ENCODE measurements at places on chromosomes 1 and 21.
A peak's percentile ranks its signal among the peaks of the same experiment; 100 is the strongest.

GRCh38 chr21:33078907-33079582, 9.1 kb downstream of the OLIG1 start:
- no peaks in the 10 kb centered on the region for H3K36me3 ChIP-seq
- no peaks in the 10 kb centered on the region for H3K27me3 ChIP-seq
- no peak overlapping the region for H3K27ac ChIP-seq
- H3K4me1 ChIP-seq, result peaks cover 12% of the 10 kb centered on the region

- no peak within 1 kb of the TSS for H3K27ac ChIP-seq
- H3K36me3 ChIP-seq, result no peaks in the 10 kb centered on the region
- no peaks in the 10 kb centered on the region for H3K27me3 ChIP-seq
- peak; percentile 10 for DNase-seq
Observed at GRCh38 chr1:21811875-21812305, at the start of gene LDLRAD2. Gene LDLRAD2, plus strand, starts transcription at chr1:21812265. Its CDS starts 187 bp downstream, at chr1:21812452.

DNA sequence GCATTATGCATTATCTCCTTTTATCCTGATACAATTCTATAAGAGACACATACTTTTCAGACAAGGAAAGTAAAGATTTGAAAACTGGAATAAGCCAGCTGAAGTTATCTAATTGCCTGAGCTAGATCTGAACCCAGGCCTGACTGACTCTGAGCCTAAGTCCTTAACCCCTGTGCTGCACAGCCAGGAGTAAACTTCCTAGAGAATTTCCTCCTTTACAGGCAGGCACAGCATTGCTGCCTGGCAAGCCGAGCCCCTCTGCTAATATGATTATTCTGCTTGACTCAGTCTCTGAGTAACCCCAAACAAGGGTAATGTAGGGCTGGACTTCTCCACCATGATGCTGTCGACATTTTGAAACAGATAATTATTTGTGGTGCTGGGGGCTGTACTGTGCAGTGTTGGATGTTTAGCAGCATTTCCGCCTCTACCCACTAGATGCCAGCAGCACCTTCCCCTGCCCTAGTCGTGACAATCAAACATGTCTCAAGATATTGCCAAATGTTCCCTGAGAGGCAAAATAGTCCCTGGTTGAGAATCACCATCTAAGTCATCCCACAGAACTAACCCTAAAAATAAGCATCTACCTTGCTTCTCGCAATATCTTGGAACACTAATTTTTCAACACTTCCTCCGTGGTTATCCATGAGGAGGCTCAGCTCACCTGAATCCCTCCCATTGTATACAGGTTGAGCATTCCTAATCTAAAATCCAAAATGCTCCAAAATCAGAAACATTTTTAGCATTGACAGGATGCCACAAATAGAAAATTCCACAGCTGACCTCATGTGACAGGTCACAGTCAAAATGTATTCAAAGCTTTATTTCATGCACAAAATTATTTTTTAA, 18.5 kb downstream of the CAMK1G start:
- H3K36me3 ChIP-seq, result no peaks in the 10 kb centered on the region
- no peaks in the 10 kb centered on the region for H3K27me3 ChIP-seq
- no peak overlapping the region for H3K4me3 ChIP-seq
- DNase-seq, result peak; percentile 63

DNA sequence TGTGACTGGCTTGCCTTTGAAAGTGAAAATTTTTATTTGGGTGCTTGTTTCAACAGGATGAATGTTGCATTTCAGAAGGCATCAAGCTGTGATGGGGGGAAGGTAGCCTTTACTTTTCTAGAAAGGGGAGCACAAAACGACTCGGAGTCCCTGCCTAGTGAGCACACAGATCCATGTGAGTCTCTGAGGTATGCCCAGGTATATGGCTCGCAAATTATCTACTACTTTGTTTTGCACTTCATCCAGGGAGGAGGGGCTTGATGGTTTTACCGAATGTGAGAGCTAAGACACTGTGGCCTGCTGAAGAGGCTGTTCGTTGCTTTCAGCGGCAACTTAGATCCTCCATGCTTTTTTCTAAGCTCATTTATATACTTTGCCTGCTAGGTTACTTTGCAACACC, 537.7 kb upstream of the PTBP2 start:
- H3K27me3 ChIP-seq, result no peaks in the 10 kb centered on the region
- no peak overlapping the region for H3K4me3 ChIP-seq
- no peak for DNase-seq

GRCh38 chr1:44485229-44485933, 80.3 kb downstream of the RNF220 start:
- no peak overlapping the region for H3K27ac ChIP-seq
- H3K4me3 ChIP-seq, result no peak overlapping the region
- no peaks in the 10 kb centered on the region for H3K36me3 ChIP-seq
- no peaks in the 10 kb centered on the region for H3K27me3 ChIP-seq
- no peak for DNase-seq

GRCh38 chr21:42027822-42028765, 17.9 kb upstream of the ZBTB21 start:
- no peak overlapping the region for H3K4me3 ChIP-seq
- DNase-seq, result no peak
- no peaks in the 10 kb centered on the region for H3K36me3 ChIP-seq
- no peak overlapping the region for H3K27ac ChIP-seq
- H3K4me1 ChIP-seq, result peaks cover 13% of the 10 kb centered on the region

- H3K4me3 ChIP-seq, result no peak within 1 kb of the TSS
- peaks cover 6% of the 10 kb centered on the region for H3K4me1 ChIP-seq
- DNase-seq, result no peak
- no peak within 1 kb of the TSS for H3K27ac ChIP-seq
- H3K27me3 ChIP-seq, result no peaks in the 10 kb centered on the region
Observed at GRCh38 chr1:63322114-63322943, at the start of gene FOXD3. Gene FOXD3, plus strand, starts transcription at chr1:63322567. Its CDS starts 492 bp downstream, at chr1:63323059.

DNA sequence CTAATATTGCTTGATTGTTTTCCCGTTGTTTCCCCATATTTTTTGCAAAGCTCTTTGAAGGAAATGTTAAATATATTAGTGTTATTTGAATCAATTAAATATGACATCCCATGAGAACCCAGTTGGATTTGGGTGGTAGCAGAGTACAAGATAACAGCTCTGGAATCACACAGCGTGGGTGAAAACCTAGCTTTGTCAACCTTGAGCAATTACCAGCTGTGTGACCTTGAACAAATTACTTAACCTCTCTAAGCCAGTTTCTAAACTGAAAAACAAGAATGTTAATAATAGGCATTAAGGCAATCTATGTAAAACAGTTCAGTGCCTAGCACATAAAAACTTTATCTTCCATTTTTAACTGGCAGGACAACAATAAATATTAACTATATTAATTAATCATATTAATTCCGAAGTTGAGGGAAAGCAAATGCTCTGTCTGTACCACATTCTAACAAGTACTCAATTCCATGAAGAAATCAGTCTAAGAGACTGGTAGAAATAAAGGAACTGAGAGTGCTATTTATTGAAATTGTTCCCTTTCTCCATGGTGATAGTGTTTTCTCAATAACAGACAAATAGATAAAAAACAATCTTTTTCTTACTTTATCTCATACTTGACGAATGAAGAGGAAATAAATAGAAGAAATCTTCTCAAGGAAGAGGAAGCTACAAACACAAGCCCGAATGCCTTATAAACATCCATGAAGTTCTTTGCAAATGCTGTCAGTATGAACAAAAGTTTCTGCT, 27.0 kb downstream of the DNASE2B start:
- no peak overlapping the region for H3K27ac ChIP-seq
- no peak for DNase-seq
- H3K27me3 ChIP-seq, result no peaks in the 10 kb centered on the region
- no peak overlapping the region for H3K4me3 ChIP-seq
- no peaks in the 10 kb centered on the region for H3K36me3 ChIP-seq
- no peaks in the 10 kb centered on the region for H3K4me1 ChIP-seq
